ENCODE measurements at places on chromosomes 13 and 19.

GRCh38 chr19:3599776-3600187 is 6.9 kb downstream of the TBXA2R start:
- no peak for DNase-seq

DNA sequence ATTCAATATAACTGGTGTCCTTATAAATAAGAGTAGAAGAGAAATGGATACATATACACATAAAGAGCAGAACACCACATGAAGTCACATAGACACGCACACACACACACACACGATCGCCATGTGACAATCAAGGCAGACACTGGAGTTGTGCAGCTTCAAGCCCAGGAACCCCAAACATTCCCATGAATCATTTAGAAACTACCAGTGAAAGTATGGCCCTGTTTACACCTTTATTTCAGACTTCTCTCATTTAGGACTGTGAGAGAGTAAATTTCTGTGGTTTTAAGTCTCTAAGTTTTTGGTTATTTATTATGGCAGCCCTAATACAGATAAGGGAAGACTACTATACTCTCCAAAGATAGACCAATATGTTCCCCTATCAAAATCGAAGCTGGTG is 20.4 kb upstream of the TNFSF13B start:
- no peak for DNase-seq

- DNase-seq, result no peak
Observed at GRCh38 chr13:109160357-109160756, 530.9 kb downstream of the MYO16 start.

DNA sequence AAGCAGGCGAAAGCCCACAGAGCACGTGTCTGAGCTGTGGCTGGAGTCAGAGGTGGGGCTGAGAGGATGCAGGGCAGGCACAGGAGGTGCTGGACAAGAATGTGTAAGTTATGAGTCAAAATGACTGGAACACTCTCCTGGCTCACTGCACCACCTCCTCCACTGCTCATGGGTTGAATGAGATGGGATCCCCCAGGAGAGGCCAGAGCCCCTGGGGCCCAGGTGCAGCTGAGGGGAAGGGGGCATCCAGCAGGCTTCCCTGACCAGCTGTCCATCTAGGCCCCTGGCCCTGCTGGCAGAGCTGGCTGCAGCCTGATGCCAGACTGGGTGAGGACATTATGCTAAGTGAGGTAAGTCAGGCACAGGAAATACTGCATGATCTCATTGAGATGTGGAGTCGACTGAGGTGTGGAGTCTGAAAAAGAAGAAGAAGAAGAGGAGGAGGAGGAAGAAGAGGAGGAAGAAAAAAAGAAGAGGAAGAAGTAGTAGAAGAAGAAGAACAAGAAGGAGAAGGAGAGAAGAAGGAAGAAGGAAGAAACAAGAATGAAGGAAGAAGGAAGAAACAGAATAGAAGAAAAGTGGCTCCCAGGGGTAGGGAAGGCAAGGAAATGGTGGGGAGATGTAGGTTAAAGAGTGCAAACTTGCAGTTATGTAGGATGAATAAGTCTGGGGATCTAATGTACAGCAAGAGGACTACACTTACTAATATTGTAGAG is 747.4 kb downstream of the UQCRFS1 start:
- DNase-seq, result no peak

GRCh38 chr19:570937-571565 is 1.3 kb upstream of the BSG start:
- DNase-seq, result no peak

DNA sequence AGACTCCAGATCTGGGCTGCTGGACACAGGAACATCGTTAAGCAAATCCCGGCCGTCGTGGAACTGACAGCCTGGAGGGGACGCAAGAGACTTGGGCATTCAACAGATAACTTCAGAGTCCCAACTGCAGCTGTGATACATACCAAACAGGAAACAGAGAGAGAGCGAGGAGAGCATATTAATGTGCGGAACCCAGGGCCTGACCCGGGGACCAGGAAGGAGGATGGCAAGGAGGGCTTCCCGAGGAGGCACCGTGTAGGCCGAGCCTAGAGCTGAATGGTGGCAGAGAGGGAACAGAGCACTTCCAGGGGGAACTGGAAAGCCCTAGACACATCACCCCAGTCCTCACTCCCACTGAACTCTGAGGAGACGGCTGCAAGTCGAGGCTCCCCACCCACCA is 68.1 kb downstream of the SIPA1L3 start:
- DNase-seq, result no peak

DNA sequence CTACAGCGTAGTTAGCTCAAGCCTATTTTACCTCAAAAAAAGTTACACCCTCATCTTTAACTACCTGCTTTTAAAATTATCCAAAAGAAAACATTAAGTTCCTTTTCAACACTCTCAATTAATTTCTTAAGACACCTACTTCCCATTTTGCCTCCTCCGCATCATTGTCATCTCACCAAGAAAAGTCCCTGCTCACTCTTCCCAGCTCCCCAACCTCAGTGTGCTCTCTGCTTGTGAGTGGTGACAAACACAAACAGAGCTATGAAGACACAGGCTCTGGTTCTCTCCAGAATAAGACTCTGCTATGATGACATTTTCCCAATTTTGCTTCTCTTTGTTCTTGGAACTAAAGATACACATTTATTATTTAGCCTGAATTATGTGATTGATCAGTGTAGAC is 385.1 kb upstream of the HTR2A start:
- no peak for DNase-seq

DNA sequence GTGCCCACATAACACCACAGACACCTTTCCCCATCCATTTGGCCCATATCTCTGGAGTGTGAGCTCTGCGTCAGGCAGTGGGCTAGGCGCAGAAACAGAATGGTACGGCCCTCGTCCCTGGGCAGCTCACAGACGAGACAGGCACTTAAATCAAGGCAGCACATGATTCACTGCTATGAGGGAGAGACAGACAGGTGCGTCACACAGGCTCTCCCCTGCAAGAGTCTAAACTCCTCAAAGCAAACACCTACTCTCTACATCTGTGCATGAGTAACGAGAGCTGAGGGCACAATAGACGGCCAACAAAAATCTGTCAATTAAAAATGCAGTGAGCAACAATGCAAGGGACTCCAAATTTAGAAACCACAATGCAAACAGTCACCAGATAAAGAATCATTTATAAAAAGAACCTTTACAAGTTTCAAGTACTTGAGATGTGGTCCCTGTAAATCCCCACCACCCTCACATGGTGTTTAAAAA is 348.9 kb downstream of the UQCRFS1 start:
- no peak for DNase-seq

DNA sequence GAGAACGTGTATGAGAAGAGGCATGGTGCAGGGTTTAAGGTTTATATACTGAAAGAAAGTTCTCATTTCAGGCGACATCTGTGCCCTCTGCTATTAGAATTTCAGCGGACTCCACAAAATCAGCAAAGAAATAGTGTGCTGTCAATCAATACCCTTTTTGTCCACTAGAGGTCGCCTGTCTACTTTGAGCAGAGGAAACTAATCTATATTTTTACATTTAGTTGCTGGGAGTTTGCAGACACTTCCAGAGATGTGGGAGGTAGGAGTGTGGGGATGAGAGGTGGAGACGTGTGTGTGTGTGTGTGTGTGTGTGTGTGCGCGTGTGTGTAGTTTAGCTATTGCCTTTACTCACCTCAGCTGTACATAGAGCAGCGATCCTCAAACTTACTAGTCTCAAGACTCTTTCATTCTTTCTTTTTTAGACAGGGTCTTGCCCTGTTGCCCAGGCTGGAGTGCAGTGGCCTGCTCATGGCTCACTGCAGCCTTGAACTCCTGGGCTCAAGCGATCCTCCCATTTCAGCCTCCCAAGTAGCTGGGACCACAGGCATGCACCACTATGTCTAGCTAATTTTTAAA is 9.7 kb downstream of the INAFM1 start:
- no peak for DNase-seq

- DNase-seq, result no peak
Observed at GRCh38 chr13:36453516-36453915, 21.2 kb downstream of the CCNA1 start.

GRCh38 chr13:46796129-46796514 is 839 bp downstream of the ESD start:
- no peak for DNase-seq

GRCh38 chr13:23617551-23618024 is 47.4 kb downstream of the TNFRSF19 start:
- DNase-seq, result no peak

GRCh38 chr19:54561840-54562239 is 11.8 kb upstream of the LILRA2 start:
- DNase-seq, result no peak

GRCh38 chr19:1854039-1854541 is 5.8 kb upstream of the REXO1 start:
- DNase-seq, result no peak

DNA sequence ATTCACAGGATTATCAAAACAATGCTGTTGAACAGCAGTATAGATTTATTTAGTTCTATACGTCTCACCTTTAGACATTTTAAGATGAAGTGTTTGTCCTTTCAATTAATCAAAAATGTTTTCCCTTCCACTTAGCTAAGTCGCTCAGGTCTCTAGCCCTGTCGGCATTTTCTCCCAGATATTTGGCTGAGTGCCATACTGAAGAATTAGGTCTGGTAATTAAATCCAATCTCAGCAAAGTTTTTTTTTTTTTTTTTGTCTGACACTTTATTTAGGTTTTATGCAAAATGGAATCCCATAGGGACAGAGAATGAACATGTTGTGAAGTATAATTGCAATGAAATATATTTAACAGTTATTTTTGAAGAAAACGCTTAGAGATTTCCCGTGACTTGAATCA is 44.1 kb downstream of the RFC3 start:
- DNase-seq, result no peak

- DNase-seq, result no peak
Observed at GRCh38 chr19:21508198-21508597, 2.8 kb downstream of the ZNF429 start.

DNA sequence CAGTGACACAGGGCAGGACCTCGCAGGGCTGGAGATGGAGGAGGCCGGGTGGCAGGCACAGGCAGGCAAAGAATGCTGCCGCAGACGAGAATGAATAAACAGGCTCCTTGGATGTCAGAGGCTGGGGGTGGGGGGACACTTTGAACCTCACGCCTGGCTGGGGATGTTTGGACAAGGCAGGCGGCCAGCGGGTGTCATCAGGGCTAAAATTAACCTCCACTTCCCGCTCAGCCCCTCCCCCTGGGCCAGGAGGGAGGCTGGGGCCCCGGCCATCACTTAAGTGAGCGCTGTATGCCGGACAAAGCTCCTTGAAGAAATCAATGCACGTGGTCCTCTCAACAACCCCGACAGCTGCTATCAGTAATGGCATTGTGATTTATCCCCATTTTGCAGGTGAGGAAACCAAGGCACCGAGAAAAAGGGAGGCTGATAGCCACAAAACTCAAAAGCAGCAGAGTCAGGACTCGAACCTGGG is 10.3 kb upstream of the FUT5 start:
- DNase-seq, result no peak

All from stimulated activated CD8-positive, alpha-beta memory T cell treated with anti-CD3 and anti-CD28 coated beads, Interleukin-7, amount 100 ng/mL, for 4 hours (primary cell).